Activated T-cell treated with anti-CD3 and anti-CD28 coated beads for 4 hours (primary cell): ENCODE measurements at places on chromosomes 4 and X.

DNA sequence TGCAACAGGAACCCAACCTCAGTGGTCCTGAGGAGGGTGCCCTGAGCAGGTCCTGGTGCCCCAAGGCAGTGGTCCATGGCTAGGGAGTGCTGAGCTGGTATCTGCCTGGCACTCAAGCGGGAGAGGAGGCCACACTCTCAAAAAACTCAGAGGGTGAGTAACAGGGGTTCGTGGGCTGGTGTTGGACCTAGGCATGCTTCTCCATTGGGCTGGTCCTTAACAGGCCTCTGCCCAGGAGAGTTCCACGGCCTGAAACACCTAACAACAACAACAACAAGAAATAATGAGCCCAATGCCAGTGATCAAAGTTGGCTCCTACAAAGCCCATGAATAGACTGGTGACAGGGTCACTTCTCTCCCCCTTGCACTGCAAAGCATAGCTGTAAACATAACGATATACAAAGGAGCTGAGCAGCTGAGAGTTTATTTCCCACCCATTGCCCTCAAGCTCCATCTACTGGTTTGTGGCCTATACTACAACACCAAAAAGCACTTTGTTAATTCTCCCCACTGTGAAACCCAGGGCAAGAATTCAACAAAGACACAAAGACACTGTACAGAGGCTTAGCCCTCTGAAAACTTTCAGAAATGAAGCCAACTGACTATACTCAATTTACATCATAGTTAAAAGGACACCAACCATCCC, 736.1 kb upstream of the ADGRL3 start:
- DNase-seq, result no peak

GRCh38 chr4:120922381-120923206, at the start of gene PRDM5:
TSS of gene PRDM5 (minus strand) at chr4:120922726. CDS start at chr4:120922608, 118 bp downstream.
- DNase-seq, result no peak

GRCh38 chr4:165481053-165481835, 102.4 kb downstream of the CPE start:
- no peak for DNase-seq

DNA sequence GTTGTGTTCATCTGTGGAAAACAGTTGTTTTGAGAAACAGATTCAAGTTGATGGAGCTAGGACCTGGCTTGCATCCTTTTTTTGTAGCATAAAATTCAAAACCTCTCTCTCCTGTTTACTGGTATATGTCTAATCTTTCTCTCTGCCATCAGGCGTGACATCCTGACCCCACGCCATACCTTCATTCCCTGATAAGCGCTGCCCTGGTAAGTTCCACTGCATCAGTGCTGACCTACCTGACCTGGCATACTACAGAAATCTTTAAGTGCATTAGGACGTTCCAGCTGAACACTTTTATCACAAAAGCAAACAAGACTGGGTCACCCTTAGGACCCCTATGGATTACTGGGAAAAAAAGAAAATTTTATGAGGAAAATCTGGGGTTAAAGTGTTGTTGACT, 230.7 kb downstream of the SHROOM3 start:
- no peak for DNase-seq

DNA sequence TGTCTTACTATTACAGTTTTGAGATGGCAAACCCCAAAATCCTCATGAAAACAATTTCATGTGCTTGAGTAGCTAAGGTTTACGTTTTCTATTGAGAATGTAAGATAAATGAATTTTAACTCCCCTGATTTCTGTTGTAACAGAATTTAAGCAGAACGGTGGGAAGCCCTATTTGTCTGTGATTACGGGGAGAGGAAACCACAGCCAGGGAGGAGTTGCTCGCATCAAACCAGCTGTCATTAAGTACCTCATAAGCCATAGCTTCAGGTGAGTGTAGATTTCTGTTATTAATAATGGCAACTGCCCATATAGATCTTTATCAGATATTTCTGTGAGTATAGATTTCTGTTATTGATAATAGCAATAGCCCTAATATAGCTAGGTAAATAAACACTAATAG, 44.2 kb upstream of the RHOH start:
- DNase-seq, result no peak

DNA sequence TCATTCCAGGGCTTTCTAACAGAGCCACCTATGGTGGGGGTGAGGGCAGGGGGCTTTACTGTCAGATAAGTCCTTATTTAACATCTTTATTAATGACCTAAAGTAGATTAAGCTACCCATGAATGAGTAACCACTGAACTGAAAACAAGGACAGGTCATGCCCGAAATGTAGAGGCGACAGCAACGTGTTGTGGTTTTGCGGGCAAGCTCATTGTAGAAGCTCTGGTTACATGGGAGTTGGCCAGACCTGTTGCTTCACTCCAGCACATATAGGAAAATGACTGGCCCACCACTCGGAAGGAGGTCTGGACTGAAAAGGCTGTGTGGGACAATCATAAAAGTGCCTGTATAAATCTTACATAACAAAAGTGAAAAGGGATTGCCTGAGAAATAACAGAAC, 109.6 kb upstream of the NDP start:
- DNase-seq, result no peak

DNA sequence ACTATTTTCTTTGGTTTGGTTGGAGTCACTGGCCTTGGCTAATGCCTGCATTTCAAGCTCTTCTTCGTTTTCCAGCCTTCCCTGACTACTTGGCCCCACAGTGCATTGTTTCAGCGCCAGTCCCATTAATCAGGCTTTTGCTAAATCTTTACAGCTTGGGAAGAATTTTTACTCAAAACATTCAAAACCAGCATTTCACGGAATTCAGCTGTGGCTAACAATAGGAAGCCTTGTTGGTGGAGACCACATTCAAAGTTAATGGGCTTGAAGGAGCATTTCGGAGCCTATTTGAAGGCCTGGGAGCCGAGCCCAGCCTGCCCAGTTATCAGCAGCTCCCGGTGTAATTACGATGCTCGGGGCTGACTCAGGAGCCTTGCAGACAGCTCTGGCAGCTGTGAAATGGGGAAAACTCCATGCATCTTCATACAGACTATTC, 30.8 kb upstream of the VCX2 start:
- DNase-seq, result no peak

- no peak for DNase-seq
Measured at GRCh38 chrX:44997888-44998287, 124.9 kb downstream of the KDM6A start.

- no peak for DNase-seq
Measured at GRCh38 chr4:31078661-31079060, 358.5 kb downstream of the PCDH7 start.
